ENCODE measurements at places on chromosomes 2 and 18. TPM values are rescaled to one million over a fixed set of nuclear protein-coding genes. Genes with fewer than 3 reads are reported as not detected.

DNA sequence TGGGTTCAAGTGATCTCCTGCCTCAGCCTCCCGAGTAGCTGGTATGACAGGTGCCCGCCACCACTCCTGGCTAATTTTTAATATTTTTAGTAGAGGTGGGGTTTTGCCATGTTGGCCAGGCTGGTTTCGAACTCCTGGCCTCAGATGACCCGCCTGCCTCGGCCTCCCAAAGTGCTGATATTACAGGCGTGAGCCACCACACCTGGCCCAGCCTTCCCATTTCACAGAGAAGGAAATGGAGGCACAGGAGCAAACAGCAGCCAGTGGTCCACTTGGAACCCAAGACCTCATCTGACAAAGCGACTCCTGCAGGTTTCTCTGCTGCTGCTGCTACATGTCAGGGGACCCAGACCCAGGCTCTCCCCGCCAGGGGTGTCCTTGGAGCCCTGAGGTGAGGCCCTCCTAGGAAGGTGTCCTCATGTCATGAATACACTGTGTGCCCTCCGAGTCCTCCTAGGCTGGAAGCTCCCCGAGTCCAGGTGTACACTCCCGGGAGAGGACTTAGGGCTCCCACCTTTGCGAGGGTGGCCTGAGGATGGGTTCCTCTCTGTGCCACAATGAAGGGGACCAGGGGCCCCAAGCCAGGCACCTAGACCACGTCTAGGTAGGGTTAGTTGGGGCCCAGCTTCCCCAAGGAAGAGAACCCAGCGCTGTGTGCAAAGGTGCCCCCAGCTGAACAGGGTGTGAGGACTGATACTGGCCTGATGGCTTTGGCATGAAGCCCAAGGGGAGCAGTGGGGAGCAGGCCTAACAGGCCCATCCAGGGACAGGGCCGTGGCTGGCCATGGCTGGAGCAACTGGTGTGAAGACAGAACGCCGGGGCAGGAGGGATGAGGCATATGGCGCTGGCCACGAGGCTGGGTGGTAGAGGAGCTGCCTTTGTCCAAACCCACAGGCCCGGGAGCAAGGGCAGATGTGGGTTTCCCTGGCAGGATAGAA is 56.1 kb downstream of the HS6ST1 start:
- no peak for DNase-seq

Gene LAMA3
- total RNA-seq = 3.3 TPM

DNA sequence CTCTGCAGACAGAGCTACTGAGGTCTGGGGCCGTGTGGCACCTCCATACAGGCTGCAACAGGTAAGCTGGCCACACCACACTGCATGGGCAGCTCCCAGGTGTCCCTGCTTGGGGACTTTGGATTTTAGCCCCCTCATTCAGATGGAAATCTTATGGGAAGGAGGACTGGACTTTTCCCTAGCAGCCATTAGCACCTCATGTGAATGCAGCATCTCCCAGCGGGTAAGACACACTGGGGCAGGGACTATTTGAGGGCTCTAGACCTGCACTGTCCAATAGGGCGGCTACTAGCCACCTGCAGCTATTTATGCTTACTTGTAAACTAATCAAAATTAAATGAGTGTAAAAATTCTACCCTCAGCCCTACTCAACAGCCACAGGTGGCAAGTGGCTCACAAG is 34.2 kb upstream of the GLI2 start:
- no peak for DNase-seq

DNA sequence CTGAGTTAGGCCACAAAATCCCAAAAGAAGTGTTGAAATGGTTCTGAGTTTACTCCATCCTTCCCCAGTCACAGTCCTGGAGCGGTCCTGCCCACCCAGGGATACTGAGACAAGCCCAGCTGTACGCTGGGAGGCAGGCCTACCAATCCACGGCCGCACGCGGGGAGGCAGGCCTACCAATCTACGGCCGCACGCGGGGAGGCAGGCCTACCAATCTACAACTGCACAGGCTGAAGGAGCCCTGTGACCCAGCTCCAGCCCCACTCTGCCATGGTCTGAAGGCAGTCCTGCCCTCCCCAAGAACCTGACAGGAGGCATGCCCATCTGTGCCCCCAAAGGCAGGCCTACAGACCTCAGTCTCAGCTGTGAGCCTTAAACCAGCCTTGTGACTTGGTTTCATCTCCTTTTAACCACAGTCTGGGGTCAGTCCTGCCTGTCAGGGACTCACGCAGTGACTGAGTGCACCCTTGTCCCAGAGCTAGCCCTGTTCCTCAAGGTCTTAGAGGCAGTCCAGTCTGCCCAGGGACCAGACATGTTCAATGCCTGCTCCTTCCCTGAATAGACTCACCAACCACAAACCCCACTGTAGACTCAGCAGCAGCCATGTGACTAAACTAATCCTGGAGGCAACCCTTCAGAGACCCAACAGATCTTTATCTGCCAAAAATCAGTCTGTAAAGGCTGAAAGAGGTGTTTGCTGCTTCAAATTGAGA is 36.8 kb downstream of the GPC1 start:
- no peak for DNase-seq
